Pancreas (tissue), 10 donors: ENCODE measurements at places on chromosomes 2 and 18.

GRCh38 chr18:7784171-7784570 lies 217.1 kb downstream of the PTPRM start:
- H3K27me3 ChIP-seq: no peaks in the 10 kb centered on the region
- H3K27ac ChIP-seq: no peak overlapping the region
- no peak for DNase-seq
- no peaks in the 10 kb centered on the region for H3K36me3 ChIP-seq
- no peak overlapping the region for H3K4me3 ChIP-seq
- no peaks in the 10 kb centered on the region for H3K4me1 ChIP-seq

DNA sequence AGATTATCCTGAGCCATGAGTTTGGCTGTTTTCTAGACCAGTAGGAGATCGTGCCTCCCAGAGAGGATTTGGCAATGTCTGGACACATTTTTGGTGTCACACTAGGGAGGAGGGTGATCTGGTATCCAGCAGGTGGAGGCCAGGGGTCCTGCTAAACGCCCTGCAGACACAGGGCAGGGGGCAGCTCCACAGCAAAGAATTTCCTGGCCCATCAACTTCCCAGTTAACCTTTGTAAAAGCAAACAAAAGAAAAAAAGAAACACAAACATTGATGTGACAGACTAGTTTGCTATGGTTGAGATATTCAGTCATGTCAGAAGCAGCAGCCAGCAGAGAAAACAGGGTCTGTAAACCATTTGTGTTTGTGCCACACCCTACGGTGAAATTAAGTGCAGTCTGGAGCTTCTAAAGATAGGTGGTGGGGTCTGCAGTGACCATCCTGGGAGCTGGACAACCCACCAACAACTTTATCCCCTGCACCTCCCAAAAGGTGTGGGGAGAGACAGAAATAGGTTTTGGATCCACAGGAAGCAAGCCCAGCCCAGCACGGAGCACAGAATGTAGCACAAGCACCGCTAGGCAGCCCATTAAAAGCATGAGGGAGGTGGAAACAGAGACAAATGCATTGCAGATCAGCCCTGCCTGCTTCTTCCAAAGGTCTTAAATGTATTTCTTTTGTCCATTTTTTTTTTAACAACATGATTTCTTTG lies 232.5 kb downstream of the MYT1L start:
- peaks cover 5% of the 10 kb centered on the region for H3K4me1 ChIP-seq
- H3K27ac ChIP-seq: no peak overlapping the region
- DNase-seq: no peak
- no peaks in the 10 kb centered on the region for H3K27me3 ChIP-seq
- no peak overlapping the region for H3K4me3 ChIP-seq
- no peaks in the 10 kb centered on the region for H3K36me3 ChIP-seq

DNA sequence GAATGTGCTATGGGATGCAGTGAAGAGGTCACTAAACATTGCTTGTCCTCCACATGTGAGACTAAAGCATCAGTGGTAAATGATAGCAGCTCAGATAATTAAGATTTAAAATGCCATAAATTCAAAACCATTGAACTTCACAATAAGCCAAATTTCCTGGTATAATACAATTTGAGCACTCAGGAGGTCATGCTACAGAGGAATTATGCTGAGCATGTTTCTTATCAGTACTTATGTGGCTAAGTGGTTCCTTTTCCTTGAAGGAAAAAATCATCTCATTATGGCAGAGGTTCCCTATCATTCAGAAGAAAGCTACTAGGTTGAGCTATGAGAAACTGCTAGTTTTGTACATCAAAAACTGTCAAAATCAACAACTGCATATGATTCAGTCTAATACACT lies 156.6 kb downstream of the AGPS start:
- no peak for DNase-seq
- H3K4me3 ChIP-seq: no peak overlapping the region
- no peaks in the 10 kb centered on the region for H3K36me3 ChIP-seq
- H3K4me1 ChIP-seq: peaks cover 4% of the 10 kb centered on the region

- no peak for DNase-seq
- no peak overlapping the region for H3K27ac ChIP-seq
- no peaks in the 10 kb centered on the region for H3K36me3 ChIP-seq
- no peaks in the 10 kb centered on the region for H3K27me3 ChIP-seq
- no peak overlapping the region for H3K4me3 ChIP-seq
Measured at GRCh38 chr2:213185147-213185822, 33.9 kb upstream of the IKZF2 start.

DNA sequence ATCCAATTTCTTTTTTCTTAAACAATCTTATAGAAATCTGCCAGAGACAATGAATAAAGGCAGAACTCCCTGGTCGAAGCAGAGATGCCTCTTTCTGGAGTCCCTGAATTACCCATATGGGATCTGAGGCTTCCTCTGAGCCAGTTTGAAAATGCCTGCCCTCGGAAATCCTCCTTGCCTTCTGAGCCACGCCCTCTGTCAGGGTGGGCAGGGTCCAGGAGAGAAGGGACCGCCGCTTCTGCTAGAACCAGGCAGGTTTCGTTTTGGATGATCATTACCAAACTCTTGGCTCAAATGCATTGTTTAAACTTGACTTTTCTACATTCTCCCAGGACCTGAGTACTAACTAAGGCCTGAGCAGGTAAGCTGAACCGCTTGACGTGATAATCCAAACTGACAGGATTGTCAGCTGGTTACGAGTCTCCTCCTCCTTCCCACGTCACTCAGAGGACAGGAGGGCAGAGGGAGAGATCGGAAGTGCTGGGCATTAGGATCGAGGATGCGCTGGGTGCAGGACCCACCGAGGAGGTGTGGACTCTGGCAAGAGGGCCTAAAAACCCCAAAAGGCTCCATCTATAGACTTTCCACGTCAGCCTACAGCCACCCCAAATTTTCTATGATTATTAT lies 128.4 kb downstream of the KLHL29 start:
- H3K4me1 ChIP-seq: no peaks in the 10 kb centered on the region
- no peaks in the 10 kb centered on the region for H3K36me3 ChIP-seq
- no peaks in the 10 kb centered on the region for H3K27me3 ChIP-seq
- no peak for DNase-seq

- H3K4me1 ChIP-seq: no peaks in the 10 kb centered on the region
- DNase-seq: no peak
- H3K27ac ChIP-seq: no peak overlapping the region
- H3K4me3 ChIP-seq: no peak overlapping the region
- no peaks in the 10 kb centered on the region for H3K36me3 ChIP-seq
- H3K27me3 ChIP-seq: no peaks in the 10 kb centered on the region
Measured at GRCh38 chr2:205390866-205391265, 291.4 kb upstream of the NRP2 start.

DNA sequence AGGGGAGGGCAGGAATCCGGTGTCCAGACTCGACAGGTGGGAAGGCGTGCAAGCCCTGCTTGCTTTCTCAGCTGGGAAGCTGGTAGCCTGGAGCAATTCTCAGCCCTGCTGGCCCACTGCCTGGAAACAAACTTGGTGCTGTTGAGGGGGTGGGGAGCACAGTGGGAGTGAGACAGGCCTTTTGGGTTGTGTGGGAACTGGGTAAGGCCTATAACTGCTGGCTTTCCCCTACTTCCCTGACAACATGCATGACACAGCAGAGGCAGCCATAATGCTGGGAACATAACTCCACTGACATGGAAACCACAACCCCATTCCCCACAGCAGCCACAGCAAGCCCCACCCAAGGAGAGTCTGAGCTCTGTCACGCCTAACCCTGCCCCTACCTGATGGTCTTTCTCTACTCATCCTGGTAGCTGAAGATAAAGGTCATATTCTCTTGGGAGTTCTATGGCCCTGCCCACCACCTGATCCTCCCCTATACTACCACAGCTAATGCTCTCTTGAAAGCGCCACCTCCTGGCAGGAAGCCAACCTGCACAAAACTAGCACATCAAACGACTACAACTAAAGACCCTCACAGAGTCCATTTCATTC lies 122.9 kb upstream of the ACVR1C start:
- no peak overlapping the region for H3K27ac ChIP-seq
- peak; percentile 68 for DNase-seq
- no peak overlapping the region for H3K4me3 ChIP-seq
- peaks cover 6% of the 10 kb centered on the region for H3K36me3 ChIP-seq
- H3K4me1 ChIP-seq: peaks cover 4% of the 10 kb centered on the region

GRCh38 chr2:98772536-98772935 lies 41.6 kb upstream of the MGAT4A start:
- H3K27me3 ChIP-seq: no peaks in the 10 kb centered on the region
- H3K4me3 ChIP-seq: no peak overlapping the region
- no peak for DNase-seq
- H3K36me3 ChIP-seq: no peaks in the 10 kb centered on the region
- no peak overlapping the region for H3K27ac ChIP-seq

DNA sequence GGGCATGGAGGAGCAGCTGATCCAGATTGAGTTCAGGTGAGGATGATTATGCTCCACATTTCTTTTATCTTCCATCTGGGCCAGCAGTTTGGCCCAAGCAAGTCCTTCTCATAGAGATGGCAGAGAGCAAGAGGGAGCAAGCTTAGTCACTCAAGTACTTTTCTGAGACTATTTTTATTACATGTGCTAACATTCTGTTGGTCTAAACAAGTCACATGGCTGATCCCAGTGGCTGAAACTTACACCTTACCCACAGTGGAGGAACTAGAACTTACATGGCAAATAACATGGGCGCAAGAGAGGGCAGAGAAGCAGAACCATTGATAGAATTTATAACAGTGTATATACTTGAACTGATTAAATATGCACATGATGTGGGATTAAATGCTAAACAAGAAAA lies 105.7 kb downstream of the KYNU start:
- no peak overlapping the region for H3K27ac ChIP-seq
- no peaks in the 10 kb centered on the region for H3K27me3 ChIP-seq
- H3K4me3 ChIP-seq: no peak overlapping the region
- no peaks in the 10 kb centered on the region for H3K36me3 ChIP-seq

GRCh38 chr2:26492749-26493515 lies 15.0 kb upstream of the OTOF start:
- H3K27me3 ChIP-seq: no peaks in the 10 kb centered on the region
- peaks cover 4% of the 10 kb centered on the region for H3K4me1 ChIP-seq
- H3K4me3 ChIP-seq: no peak overlapping the region
- no peaks in the 10 kb centered on the region for H3K36me3 ChIP-seq
- no peak for DNase-seq

- no peaks in the 10 kb centered on the region for H3K27me3 ChIP-seq
- no peak overlapping the region for H3K4me3 ChIP-seq
- H3K27ac ChIP-seq: no peak overlapping the region
- H3K4me1 ChIP-seq: no peaks in the 10 kb centered on the region
- DNase-seq: no peak
Measured at GRCh38 chr18:23422751-23423418, 30.2 kb upstream of the RIOK3 start.

GRCh38 chr2:173109253-173110188 lies 33.9 kb downstream of the MAP3K20 start:
- no peaks in the 10 kb centered on the region for H3K36me3 ChIP-seq
- no peaks in the 10 kb centered on the region for H3K27me3 ChIP-seq
- DNase-seq: no peak
- H3K27ac ChIP-seq: no peak overlapping the region

DNA sequence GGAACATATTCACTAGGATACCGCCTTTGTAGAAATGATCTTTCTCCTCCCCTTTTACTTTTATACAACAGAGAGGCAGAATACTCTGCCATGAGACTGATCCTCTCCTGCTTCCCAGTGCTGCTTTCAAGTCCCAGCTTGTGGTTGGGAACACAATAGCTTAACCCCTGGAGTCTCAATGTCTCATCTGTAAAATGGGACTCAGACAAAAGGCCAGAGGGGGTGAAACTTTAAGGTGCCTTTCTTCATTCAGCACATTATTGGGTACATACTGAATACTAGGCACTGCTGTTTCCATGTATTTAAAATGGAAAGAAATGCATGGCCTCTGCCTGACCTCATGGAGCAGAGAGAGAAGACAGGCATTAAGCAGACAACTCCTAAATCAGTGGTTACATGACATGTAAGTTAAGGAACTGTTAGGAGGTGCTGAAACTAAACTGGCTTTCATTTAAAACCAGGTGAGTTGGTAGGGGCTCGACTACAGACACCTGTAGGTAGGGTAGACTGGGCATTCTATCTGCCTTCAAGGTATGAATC lies 53.8 kb downstream of the MAP4K4 start:
- no peak for DNase-seq
- no peaks in the 10 kb centered on the region for H3K36me3 ChIP-seq
- no peak overlapping the region for H3K27ac ChIP-seq
- H3K4me3 ChIP-seq: no peak overlapping the region
- H3K4me1 ChIP-seq: peaks cover 39% of the 10 kb centered on the region

GRCh38 chr2:236813766-236814165 lies 244.1 kb downstream of the ACKR3 start:
- H3K4me3 ChIP-seq: no peak overlapping the region
- H3K27me3 ChIP-seq: no peaks in the 10 kb centered on the region
- no peaks in the 10 kb centered on the region for H3K36me3 ChIP-seq
- no peak for DNase-seq
- no peak overlapping the region for H3K27ac ChIP-seq

DNA sequence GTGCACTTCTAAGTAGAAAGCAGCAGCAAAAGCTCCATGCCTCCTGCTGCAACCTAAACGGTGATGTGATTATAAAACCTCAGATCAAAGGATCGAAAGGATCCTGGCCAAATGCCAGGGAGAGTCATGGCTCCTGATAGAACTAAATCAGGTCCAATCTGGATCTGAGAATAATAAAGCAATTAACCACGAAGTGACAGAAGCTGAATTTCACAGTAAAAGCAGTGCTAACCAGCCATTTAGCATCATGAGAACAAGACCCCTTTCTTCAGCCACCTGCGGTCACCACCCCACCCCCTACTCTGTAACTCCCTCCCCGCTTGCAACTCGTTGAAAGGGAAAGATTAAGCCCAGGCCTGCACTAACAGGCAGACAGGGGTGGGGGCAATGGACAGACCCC lies 748.7 kb downstream of the BCL11A start:
- no peaks in the 10 kb centered on the region for H3K4me1 ChIP-seq
- H3K4me3 ChIP-seq: no peak overlapping the region
- no peaks in the 10 kb centered on the region for H3K36me3 ChIP-seq
- H3K27ac ChIP-seq: no peak overlapping the region

GRCh38 chr2:41763141-41763540 lies 284.7 kb upstream of the PKDCC start:
- no peak for DNase-seq
- H3K27me3 ChIP-seq: no peaks in the 10 kb centered on the region
- H3K4me1 ChIP-seq: no peaks in the 10 kb centered on the region
- H3K27ac ChIP-seq: no peak overlapping the region
- H3K36me3 ChIP-seq: no peaks in the 10 kb centered on the region

- no peaks in the 10 kb centered on the region for H3K27me3 ChIP-seq
- no peak overlapping the region for H3K27ac ChIP-seq
- no peak overlapping the region for H3K4me3 ChIP-seq
- no peak for DNase-seq
- no peaks in the 10 kb centered on the region for H3K36me3 ChIP-seq
- no peaks in the 10 kb centered on the region for H3K4me1 ChIP-seq
Measured at GRCh38 chr2:105738658-105739241, 6.0 kb upstream of the NCK2 start.

- no peaks in the 10 kb centered on the region for H3K36me3 ChIP-seq
- H3K27ac ChIP-seq: no peak overlapping the region
- no peak for DNase-seq
- no peaks in the 10 kb centered on the region for H3K27me3 ChIP-seq
- H3K4me3 ChIP-seq: no peak overlapping the region
Measured at GRCh38 chr2:239693761-239694415, 293.1 kb upstream of the HDAC4 start.
